Stomach (tissue), 19 donors: ENCODE measurements at places on chromosomes 2 and 18. TPM values are rescaled to one million over a fixed set of nuclear protein-coding genes. Genes with fewer than 3 reads are reported as not detected.
A peak's percentile ranks its signal among the peaks of the same experiment; 100 is the strongest.

The TFCP2L1 gene
- total RNA-seq = 48.2 TPM

DNA sequence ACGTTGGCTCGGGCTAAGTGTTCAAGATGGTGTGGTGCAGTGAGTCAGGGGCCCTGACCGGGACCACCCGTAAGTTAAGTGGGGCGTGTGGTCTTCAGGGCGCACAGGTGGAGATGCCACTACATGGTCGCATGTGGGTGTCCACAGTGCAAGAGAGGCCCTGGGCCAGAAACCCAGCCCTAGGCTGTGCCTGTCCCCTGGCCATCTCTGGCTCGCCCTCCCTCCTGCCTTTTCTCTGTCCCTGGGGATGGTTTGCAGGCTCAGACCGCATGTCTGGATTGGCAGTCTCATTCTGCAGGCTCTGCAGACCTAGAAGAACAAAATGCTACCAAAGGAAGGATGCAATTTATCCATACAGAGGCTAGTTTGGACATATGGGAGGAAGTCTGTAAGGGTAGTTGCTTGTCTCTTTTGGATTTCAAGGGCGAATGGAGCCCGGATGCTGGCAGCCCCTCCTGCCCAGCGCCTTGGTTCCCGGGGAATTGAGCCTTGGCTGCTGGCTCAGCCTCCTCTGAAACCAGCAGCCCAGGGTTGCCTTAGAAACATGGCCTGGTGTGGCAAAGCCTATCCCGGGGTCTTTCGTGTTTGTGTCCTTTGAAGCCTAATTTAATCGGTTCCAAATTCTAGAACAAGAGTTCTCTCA lies 417.5 kb upstream of the HS6ST1 start:
- no peak overlapping the region for H3K27ac ChIP-seq
- no peaks in the 10 kb centered on the region for H3K27me3 ChIP-seq
- H3K4me3 ChIP-seq = peak overlapping the region; percentile 35
- H3K36me3 ChIP-seq = no peaks in the 10 kb centered on the region

The ST6GAL2 gene
- total RNA-seq = not detected

DNA sequence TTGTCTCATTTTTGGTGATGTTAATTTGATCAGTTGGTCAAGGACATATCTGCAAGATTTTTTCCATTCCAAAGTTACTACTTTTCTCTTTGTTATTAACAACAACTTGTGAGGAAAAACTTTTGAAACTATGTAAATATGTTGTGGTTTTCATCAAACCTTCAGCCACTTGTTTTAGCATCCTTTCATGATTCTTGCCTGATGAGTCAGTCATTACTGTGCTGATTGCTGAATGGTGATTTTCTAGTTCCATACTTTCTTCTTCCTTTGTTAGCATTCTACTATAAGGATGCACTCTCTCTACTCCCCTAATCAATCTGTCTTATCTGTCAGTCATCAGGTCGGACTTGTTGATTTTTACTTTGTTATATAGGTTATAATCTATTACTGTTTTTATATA lies 10.9 kb downstream of the TMEM87B start:
- no peaks in the 10 kb centered on the region for H3K4me1 ChIP-seq
- no peak for DNase-seq
- H3K27ac ChIP-seq = no peak overlapping the region
- H3K27me3 ChIP-seq = no peaks in the 10 kb centered on the region
- H3K4me3 ChIP-seq = no peak overlapping the region

DNA sequence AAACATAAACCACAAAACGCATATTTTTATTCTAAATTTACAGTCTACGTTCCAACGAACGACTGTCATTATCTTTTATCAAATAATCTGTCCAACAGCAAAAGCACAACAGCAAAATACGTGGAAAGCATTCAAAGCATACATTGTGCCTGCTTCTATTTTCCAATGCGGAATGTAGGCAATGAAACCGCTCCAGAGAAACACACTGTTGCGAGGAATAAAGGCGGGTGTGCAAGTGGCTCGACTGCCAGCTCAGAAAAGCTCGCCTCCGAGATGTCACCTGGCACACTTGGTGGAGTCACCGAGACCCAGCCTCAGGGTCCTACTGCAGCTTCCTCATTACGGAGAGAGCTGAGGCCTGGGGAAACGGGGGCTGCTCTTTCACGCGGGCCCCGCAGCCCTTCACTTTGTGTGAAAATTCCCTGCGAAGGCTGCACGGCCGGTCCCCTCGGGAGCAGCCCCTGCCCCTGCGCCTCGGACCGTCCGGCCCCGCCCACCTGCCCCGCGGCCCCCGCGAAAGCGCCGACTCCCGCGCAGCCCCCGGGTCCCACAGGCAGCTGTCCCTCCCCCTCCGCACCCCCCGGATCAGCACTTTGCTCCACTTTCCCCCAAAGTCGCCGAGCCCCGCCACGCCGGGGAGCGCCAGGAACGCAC lies 752 bp downstream of the MGAT4A start:
- H3K36me3 ChIP-seq = no peaks in the 10 kb centered on the region
- peaks cover 22% of the 10 kb centered on the region for H3K4me1 ChIP-seq
- H3K27ac ChIP-seq = peak overlapping the region; percentile 88
- DNase-seq = peak; percentile 65
- peak overlapping the region; percentile 89 for H3K4me3 ChIP-seq

DNA sequence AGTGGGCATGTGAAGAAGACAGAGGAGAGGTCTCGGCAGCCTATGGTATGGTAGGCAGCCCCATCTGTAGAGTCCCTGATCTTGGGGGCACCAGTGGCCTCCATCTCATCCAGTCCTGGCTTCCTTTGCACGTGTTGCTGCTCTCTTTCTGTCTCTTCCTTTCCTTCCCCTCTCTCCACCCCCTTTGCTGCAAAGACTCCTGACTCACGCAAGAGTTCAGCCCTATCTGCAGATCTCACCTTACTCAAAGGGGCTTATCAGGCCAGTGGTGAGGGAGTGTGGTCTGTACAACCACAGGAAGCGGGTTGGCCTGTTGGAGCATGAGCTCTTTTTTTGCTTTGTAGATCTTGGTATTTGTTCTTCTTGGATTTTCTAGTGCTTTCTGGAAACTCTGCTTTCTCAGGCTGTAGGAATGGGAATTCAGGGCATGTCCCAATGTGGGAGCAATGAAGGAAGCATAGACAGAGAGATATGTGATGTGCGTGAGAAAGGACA lies 14.6 kb upstream of the NT5DC4 start:
- peak; percentile 49 for DNase-seq
- H3K4me1 ChIP-seq = no peaks in the 10 kb centered on the region
- H3K4me3 ChIP-seq = no peak overlapping the region
- H3K27me3 ChIP-seq = no peaks in the 10 kb centered on the region
- no peak overlapping the region for H3K27ac ChIP-seq

DNA sequence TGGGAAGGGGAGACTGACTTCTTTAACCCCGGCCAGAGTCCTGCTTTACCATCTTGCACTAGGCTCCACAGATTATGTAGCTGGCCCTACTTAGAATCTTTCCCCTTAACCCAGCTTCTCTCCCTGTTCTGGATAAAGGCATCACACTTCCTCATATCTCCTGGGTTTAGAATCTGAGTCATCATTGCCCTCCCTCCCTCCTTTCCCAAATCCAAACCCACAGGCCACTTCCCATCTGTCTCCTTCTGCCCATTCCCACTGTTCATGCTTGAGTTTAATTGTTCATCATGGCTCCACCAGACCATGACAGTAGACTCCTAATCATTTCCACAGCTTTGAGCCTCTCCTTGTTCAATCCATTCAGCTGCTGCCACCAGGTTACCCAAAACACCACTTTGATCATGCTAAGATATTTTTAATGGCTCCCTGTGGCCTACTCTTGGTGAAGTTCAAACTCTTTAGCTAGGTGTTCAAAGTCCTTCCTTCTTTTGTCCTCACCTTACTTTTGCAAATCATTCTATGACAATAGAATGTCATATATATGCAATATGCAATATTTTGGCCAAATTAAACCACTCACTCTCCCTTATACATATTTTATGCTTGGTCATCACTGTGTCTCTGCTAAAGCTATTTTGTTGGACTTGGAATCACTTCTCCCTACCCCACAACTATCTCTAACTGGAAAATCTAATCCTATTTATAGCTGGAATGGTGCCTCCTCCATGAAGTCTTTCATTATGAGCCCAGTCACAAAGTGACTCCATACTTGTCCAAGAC lies 5.5 kb downstream of the PDE11A start:
- peaks cover 9% of the 10 kb centered on the region for H3K4me1 ChIP-seq
- DNase-seq = no peak
- no peaks in the 10 kb centered on the region for H3K36me3 ChIP-seq
- no peak overlapping the region for H3K4me3 ChIP-seq

DNA sequence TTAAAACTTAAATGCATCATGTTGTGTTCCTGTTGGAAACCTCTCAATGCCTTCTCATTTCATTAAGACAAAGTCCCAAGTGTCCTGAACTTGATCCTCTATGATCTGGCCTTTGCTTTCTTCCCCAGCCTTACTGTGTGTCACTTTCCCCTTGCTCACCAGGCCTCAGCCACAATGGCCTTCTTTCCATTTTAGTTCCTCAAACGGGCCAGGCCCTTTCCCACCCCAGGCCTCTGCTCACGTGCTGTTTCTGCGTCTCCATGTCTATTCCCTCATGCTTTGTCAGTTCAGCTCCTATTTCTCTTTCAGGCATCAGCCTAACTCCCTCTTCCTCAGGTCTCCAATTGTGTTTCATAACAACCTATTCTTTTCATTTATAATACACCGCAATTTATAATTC lies 19.5 kb downstream of the CXCR4 start:
- no peak overlapping the region for H3K4me3 ChIP-seq
- no peaks in the 10 kb centered on the region for H3K4me1 ChIP-seq
- no peak overlapping the region for H3K27ac ChIP-seq
- H3K36me3 ChIP-seq = no peaks in the 10 kb centered on the region

GRCh38 chr2:127591221-127591923 lies 54.6 kb upstream of the GPR17 start:
- peak; percentile 84 for DNase-seq
- no peaks in the 10 kb centered on the region for H3K36me3 ChIP-seq
- no peak overlapping the region for H3K27ac ChIP-seq
- no peaks in the 10 kb centered on the region for H3K4me1 ChIP-seq

The HJURP gene
- total RNA-seq = 2.0 TPM

DNA sequence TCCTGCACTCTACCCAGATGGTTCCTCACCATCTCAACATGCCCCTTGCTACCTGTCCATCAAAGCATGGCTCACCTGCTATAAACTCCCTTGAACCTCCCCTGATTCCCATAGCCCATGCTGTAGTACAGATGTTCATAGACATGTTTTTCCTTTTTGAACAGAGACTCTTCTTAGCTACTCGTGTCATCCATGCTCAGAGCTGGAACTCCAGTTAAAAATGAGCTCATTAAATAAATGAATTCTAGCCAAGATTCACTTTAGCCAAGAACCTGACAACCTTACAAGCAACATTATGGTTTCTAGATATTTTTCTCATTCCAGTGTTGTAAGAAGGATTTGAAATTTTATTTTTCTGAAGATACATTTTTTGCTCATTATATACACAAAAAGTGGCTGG lies 65.0 kb downstream of the SCG2 start:
- no peak overlapping the region for H3K27ac ChIP-seq
- H3K27me3 ChIP-seq = no peaks in the 10 kb centered on the region
- H3K4me1 ChIP-seq = peaks cover 19% of the 10 kb centered on the region

GRCh38 chr2:221480821-221481220 lies 91.3 kb downstream of the EPHA4 start:
- no peaks in the 10 kb centered on the region for H3K4me1 ChIP-seq
- H3K27ac ChIP-seq = no peak overlapping the region
- no peak for DNase-seq

DNA sequence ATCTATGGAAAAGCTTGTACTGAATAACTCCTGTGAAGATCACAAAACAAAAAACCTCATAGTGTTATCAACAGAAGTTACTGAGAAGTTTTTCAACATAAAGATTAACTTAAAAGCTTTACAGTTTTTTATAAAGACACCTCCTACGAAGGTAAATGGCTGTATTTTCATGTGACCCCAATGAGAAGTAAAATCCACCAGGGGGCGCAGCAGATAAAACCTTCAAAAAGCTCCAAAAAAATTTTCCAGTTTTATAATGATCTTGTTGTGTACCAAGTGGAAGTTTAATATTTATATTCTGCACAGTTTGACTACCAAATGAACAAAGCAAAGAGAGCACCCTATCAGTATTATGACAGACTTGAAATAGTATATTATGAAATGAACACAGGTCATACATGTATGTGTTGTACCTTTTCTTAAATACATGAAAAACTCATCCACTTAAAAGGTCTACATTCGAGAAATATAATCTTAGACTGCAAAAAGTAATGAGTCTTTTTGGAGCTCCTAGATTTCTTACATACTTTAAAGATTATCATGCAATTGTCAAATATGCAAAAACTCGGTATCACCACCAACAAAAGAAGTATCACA lies 38.5 kb downstream of the PNO1 start:
- H3K36me3 ChIP-seq = no peaks in the 10 kb centered on the region
- DNase-seq = peak; percentile 71
- no peak overlapping the region for H3K4me3 ChIP-seq

GRCh38 chr18:42636309-42636708 lies 479.2 kb downstream of the RIT2 start:
- DNase-seq = peak; percentile 13
- no peaks in the 10 kb centered on the region for H3K27me3 ChIP-seq
- no peaks in the 10 kb centered on the region for H3K36me3 ChIP-seq

DNA sequence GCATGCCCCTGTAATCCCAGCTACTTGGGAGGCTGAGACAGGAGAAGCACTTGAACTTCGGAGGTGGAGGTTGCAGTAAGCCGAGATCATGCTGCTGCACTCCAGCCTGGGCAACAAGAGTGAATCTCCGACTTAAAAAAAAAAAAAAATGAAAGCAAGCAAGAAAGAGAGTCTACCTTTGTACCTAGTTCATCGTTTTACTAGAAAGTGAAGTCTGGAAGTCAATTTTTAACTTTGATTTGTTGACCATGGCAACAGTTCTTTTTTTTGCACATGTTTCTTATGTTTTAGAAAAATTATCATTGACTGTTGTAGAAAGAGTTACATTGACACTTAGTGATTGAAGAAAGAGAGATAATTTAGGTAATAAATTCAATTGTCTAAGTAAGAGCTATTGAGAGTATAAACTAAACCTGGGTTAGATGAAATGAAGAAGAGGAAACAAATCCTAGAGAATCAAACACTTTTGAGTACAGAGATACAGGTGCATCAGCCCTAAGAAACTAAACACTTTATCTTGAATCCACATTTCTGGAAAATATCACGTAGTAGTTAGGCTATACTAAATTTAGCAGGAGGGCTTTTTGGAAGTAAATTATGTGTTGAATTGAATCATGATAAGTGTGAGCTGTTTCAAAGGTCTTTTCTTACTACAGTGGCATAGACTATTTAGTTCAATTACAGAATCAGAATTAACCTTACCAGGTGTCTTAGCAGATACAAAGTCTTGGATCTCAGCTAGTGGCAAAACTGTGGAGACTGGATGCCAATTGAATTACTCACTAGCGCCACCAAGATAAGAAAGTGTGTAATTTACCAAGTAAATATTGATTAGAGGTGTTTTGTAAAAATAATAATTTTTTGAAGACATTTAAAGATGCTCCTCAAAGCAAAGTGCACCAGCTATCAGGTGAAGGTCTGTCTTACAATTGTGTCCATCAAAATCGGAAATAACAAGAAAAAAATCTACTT lies 303.4 kb upstream of the NRXN1 start:
- H3K27me3 ChIP-seq = no peaks in the 10 kb centered on the region
- H3K36me3 ChIP-seq = no peaks in the 10 kb centered on the region
- DNase-seq = no peak
